Activated T-helper 9 cell treated with anti-CD3 and anti-CD28 coated beads, Interleukin-2, amount 50 U/mL, for 16 hours (primary cell): ENCODE measurements at places on chromosomes 6 and 20.

DNA sequence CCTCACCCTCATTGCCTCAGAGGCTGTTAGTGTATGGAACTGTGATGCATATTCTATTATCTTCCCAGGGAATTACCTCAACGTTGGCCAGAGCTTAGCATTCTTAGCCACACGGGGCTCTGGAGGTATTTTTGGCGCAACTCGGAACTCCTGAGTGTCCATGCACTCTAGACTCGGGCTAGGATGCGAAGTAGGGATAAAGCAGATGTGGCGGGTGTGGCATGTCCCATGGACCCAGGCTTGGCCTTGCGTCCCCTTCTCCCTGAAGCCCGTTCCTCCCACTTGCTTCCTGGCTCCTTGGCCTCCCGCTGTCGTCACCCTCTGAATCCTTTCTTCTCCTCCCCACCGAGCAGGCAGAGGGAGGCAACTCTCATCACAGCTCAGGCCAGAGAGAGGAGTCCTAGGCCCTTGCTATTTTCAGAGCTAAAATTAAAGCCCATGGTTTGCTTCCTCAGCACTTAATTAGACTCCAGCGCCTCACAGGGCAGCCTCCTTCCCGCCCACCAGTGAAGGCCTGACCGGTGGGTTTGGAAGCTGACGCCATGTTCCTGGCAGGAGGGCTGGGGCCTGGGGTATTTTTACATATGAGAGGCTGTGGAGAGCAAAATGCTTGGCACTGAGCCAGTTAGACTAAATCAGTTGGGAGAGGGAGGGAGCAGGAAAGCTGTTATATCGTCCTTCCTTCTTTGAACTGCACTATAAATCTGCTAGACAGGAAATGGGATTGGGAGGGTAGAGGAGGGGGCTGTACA is 138.7 kb downstream of the FOXO3 start:
- no peak for DNase-seq

GRCh38 chr6:79498842-79499241 is 38.4 kb downstream of the LCA5 start:
- no peak for DNase-seq

- no peak for DNase-seq
Measured at GRCh38 chr6:77987035-77987384, 334.2 kb downstream of the MEI4 start.

DNA sequence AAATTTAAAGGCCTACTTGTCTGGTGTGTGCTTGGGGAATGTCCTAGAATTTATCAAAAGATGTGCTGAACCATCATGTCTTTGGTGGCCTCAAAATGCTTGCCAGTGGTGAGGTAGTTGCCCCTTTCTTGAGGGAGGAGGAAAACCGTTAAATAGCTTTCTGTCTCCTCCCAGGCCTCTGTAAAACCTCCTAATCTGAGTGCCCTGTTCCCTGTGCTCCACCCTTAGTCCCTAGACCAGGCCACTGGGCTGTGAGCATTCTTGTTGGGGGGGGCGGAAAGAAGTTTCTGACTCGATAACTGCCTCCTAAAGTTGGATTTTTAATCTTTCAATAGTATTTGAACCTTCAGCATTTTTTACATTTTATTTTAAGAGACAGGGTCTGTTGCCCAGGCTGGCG is 23.1 kb downstream of the JARID2 start:
- DNase-seq: no peak

- no peak for DNase-seq
Measured at GRCh38 chr6:56025795-56026194, 150.4 kb upstream of the BMP5 start.

GRCh38 chr6:133802861-133803260 is 86.1 kb upstream of the TCF21 start:
- DNase-seq: no peak

DNA sequence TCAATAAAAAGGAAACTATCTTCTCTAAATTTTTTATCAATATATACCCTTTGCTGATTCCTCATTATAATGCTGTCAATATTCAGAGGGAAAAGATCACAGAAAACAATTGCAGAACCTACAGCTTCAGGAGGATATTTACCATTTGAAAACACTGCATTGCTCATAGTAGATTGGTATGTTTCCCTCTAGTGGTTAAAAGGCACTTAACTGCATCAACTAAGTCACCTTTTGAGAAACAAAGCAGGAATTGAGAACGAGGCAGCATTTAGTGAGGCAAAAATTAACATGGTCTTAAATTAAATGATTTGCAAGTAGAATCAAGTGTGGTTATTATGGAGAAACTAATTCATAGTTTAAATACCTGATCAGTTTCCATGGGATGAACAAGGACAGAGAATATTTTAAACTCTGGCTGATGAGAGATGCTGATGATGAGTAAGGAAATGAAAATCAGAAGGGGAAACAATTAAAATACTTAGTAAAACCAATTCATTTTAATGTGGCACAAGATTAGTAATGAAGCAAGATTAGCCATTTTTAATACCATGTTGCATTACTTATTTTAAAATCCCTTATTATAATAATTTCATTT is 642.1 kb downstream of the EPHA7 start:
- no peak for DNase-seq

GRCh38 chr6:65927141-65927540 is 220.1 kb upstream of the EYS start:
- no peak for DNase-seq

DNA sequence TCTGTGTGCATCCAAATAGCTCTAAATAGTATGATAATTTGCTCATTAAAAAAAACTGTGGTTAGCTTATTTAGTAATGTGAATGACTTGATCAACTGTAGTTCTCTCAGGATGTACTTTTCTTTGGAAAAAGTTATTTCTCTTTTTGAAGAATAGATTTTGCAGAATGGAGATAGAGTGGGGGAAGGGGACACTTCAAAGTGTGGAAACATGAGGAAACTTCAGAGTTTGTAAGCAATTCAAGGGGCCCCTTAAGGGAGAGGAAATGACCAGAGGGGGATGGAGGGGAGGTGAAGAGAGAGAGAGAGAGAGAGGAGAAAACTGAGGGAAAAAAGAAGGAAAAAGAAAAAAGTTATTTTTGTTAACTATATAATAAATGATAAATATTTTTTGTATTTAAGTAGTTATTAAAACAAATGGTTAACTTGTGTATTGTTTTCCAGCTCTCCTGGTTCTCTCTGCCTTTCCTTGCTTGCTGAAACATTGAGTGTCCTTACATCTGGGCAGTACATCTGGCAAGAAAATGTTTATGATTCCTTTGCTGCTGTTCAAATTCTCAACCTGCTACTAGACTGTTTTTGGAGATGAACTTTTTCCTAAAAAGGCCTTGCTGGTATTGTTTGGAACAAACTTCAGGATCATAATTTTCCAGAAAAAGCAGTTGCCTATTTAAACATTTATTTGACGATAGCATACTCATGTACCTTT is 497.5 kb upstream of the CITED2 start:
- no peak for DNase-seq

- no peak for DNase-seq
Measured at GRCh38 chr6:88728756-88729155, 234.7 kb downstream of the RNGTT start.

DNA sequence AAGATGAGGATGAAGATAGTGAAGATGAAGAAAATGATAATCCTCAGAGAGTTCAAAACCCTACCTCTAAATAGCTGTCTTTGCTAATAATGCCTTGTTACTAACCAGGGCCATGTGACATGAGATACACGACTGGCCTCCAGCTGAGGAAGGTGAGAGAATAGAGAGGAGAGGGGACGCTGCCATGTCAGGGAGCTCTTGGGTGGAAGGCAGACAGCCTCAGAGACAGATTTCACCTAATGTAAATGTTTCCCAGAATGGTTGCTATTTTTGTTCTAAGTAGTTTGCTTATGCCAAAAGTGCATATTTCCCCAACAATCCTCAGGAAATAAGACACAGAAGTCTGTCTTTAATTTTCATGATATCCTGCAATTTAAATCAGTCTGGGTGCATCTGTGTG is 138.4 kb downstream of the ELOVL4 start:
- DNase-seq: no peak
